CD4-positive, alpha-beta T cell treated with Interleukin-15 for 1 hour (primary cell): ENCODE measurements at places on chromosomes 3 and 15.

DNA sequence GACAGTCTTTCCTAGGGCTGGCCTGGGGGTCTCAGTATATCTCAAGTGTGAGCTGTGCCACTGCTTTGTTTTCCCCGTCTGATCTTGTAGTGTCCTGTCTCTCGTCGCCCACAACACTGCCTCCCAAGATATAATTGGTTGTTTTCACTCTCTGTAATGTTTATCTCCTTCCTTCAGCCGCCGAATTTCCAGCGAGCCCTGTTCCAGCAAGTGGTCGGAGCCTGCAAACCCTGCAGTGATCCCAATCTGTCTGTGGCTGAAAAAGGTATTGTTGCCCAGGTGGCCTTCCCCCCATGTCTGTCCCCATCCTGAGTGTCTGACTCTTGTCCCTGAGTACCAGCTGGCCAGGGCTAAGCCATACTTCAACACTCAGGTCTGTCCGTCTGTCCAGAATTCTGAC, 9.5 kb upstream of the MANF start:
- no peak for DNase-seq

GRCh38 chr3:159877924-159878323, 110.7 kb upstream of the IL12A start:
- DNase-seq = no peak

GRCh38 chr15:27694506-27695087, 404.5 kb downstream of the OCA2 start:
- no peak for DNase-seq

DNA sequence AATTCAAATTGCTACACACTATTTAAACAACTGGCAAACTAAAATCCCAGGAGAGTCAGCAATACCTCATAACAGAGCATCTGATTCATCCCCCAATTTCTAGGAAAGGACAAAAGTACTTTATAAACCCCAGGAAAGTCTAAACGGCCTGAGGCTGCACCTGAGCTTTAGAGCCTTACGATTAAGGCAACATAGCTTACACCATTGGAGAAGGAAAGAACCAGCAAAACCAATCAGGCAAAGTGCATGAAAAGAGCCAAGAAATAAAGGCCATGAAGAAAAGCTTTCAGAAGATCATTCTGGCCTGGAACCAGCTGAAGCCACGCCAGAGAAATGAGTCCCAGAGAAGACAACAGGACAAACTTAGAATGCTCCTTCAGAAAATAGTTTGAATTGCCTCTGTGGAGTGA, 48.1 kb downstream of the PTPN9 start:
- DNase-seq = no peak

DNA sequence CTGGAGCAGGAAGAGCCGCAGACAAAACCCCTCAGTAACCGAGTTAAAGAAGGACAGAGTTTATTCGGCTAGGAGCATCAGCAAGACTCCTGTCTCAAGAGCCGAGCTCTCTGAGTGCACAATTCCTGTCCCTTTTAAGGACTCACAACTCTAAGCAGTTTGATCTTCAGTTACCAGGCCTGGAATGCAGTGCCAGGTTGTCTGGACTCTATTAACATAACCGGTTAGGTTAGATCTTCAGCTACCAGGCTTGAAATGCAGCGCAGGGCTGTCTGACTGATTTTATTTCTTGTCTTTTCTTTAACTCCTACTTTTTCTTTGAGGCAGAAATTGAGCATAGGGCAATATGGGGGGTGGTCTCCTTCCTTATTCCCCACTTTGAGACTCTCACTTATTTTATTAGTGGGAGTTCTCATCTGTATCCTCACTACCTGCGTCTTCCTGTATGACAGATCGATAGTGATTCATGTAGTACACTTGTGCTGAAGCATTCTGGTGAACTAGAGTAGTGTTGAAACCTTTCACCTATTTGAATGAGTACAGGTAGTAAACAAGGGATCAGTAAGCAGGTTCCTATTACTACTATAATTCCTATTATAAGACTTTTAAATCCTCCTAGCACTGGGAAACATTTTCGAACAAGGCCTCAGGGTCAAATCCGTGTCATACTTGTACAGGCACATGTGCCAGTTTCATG, 325.0 kb downstream of the CGGBP1 start:
- no peak for DNase-seq

DNA sequence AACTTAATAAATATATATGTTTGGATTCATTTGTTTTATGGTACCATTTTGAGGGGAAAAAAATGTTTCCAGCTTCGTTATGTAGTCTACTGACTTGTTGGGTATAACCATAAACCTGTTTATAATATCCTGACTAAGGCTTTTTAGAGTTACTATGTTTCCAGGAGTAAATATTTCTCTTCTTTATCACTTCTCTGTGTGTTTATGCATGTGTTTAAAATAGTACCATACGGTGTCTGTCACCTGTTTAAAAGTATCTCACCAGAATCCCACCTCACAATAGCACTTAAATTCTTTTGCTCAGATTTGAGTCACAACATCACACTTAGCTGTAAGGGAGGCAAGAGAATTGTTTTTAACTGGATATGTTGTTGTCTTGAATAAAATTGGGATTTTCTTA, 15.1 kb downstream of the LACTB start:
- no peak for DNase-seq

DNA sequence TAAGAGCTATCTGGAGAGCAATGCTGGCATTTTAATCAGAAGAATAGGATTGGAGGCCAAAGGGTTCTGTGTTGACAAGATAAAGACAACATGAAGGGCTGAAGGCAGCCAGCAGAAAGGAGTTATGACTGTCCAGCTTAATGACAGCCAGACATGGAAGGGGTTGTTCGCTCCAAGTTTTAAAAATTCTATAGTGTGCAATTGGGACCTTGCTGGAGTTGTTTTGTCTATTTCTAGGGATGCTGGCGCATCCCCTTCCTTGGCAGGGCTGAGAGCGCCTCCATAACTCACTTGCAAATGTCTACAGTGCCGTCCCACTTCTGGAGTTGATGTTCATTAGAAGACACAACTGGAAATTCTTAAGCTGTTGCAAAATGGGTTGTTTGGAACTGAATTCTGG, 200.7 kb downstream of the TLE3 start:
- no peak for DNase-seq

- no peak for DNase-seq
Observed at GRCh38 chr3:23829242-23829934, 23.6 kb downstream of the UBE2E1 start.

- DNase-seq = no peak
Observed at GRCh38 chr3:184602372-184603150, 41.0 kb downstream of the EPHB3 start.

- no peak for DNase-seq
Observed at GRCh38 chr3:145182196-145182911, 978.6 kb downstream of the PLOD2 start.

- DNase-seq = no peak
Observed at GRCh38 chr3:177640319-177640965, 443.2 kb upstream of the TBL1XR1 start.

- DNase-seq = no peak
Observed at GRCh38 chr3:17810759-17811158, 68.3 kb upstream of the TBC1D5 start.

- no peak for DNase-seq
Observed at GRCh38 chr3:3309887-3310286, 130.4 kb upstream of the CRBN start.

GRCh38 chr3:13288732-13289718, 131.1 kb downstream of the NUP210 start:
- no peak for DNase-seq

DNA sequence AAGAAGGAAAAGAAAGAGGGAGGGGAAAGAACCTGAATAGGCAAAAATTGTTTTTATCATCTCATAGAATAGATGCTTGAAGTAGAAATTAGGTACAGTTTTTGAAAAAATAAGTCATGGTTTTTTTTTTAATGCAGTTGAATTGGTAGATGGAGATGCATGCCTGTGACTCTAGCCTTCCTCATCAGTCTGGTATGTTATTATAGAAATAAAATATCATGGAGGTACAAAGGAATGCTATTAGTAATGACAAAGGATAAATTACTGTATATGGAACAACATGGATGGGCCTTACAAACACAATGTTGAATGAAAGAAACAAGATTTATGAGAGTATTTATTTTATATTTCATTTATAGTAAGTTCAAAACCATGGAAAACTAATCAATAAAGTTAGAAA, 162.4 kb upstream of the GALNT15 start:
- no peak for DNase-seq

GRCh38 chr15:29319823-29320222, 50.2 kb upstream of the NSMCE3 start:
- DNase-seq = no peak

DNA sequence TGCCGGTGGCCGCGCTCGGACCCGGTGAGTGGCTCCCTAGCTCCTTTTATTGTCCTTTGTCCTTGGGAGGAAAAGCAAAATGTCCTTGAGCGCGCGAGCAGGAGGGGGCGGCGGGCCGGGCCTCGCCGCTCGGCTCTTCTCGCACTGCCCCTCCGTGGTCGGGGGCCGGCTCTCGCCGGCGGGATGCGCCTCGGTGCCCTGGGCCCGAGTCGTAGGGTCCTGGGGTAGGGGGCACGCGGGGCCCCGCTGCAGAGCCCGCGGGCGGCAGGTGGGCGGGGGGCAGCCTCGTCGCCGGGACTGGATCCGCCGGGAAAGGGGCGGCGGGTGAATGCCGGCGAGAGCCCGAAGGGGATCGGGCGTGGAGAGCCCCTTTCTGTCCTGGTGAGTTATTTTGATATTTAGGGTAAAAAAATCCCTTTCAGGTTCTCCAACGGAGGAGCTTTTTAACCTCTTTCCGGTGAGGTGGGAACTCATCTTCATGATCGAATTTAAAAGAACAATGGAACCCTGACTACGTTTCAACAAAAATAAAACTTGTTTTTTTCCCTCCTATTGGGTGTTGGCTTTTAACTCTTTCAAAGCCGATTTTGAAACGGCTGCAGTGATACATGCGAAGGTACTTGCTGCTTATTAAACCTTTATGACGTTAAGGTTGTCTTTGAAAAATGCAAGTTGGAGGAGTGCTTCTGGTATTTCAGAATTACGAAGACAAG, 16.8 kb upstream of the CHD2 start:
- DNase-seq = peak; percentile 39

DNA sequence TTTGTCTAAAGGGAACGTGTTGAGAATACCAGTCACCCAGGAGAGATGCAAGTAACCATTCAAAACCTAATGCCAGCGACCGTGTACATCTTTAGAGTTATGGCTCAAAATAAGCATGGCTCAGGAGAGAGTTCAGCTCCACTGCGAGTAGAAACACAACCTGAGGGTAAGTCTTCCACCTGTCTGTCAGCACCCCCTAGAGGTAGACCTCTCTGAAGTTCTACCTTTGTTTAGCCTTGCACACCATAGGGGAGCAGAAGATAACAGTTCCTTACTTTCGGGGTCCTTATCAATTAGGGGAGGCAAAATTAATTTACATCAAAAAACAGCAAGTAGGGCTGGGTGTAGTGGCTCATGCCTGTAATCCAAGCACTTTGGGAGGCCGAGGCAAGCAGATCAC, 124.4 kb downstream of the HCN4 start:
- no peak for DNase-seq

DNA sequence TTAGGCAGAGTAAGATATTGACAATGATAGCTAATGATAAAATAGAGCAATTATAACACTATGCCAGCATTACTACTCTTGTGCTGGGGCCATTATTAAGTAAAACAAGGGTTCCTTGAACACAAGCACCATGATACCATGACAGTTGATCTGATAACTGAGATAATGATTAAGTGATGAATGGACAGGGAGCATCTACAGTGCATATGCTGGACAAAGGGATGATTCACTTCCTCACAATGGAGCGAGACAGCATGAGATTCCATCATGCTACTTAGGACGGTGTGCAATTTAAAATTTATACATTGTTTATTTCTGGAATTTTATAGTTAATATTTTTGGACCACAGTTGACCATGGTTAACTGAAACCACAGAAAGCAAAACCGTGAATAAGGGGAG, 156.6 kb downstream of the FHIT start:
- DNase-seq = no peak

DNA sequence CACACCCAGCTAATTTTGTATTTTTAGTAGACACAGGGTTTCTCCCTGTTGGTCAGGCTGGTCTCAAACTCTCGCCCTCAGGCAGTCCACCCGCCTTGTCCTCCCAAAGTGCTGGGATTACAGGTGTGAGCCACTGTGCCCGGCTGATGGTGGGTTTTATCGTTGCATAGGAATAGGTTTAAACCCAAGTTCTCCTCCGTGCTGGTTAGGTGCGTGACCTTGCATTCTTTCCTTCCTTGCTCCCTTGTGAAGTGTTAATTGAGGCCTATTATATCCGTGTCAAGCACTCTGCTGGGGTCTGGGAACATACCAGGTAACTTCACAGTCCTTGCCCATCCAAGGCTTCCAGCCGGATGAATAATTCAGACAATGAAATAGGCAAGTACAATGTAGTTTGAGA, 19.3 kb upstream of the ETV5 start:
- no peak for DNase-seq

DNA sequence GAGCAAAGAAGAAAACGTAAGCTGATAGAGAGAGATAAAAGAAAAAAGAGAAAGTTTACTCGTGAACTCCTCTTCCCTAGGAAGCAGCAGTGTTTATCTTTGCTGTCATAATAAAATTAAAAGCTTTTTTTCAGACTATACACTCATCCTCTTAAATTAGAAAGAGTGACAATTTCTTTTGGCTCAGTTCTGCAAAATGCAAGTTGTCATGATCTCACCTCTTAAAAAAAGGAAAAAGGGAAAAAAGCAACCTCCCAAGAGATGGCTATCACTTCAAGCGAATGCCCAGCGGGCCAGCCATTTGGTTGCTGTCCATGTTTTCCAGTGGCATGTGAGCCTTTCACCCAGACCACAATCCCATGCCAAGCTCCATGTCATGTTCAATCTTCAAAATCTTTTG, 7.0 kb upstream of the THBS1 start:
- no peak for DNase-seq

GRCh38 chr3:147389717-147390116, 16.6 kb downstream of the ZIC4 start:
- DNase-seq = no peak

- DNase-seq = peak; percentile 69
Observed at GRCh38 chr3:36907911-36908646, 36.8 kb downstream of the TRANK1 start.

DNA sequence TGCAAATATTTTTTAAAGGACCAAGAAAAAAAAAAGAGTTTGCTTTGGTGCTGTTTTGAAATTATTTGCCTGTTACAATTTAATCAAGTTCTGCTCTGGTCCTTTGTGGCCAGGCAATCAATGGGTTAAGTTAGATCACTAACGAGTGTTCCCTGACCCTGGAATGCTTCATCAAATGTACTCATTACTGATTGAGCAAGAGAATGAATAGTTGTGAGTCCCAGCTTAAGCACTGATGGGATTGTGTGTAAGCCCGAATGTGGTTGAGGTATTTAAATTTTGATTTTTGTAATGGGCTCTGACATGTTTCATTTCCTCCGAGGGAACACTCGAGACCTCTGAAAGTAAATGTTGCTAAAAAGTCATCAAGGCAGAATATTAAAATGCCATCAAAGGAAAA, 699.1 kb downstream of the MCTP2 start:
- DNase-seq = no peak

- DNase-seq = no peak
Observed at GRCh38 chr3:36650271-36650671, 114.1 kb downstream of the DCLK3 start.

GRCh38 chr3:71784914-71785531, at the start of gene PROK2:
PROK2 (minus strand) TSS chr3:71785148; CDS start chr3:71785052, 96 bp downstream.
- no peak for DNase-seq
